ENCODE measurements at places on chromosomes 5 and 9.

DNA sequence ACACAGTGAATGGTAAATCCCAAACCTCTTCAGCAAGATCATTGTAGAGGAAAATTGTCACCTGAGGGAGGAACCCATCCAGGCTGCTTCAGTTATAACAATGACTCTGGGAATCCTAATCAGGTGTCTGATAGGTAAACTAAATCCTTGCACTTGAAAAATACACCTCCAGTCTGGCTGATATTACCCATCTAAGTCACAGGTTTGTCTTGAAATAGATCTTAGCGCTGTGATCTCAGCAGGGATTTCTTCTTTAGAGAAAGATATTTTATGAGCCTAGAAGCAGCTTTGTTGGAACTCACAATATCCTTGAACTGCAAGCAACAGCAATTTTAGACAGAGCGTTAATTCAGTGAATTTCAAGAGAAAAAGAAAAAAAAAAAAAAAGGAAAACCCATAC is 149.7 kb downstream of the SGCD start:
- no peak for DNase-seq

- no peak for DNase-seq
Measured at GRCh38 chr9:77903666-77904285, 127.8 kb downstream of the GNAQ start.

DNA sequence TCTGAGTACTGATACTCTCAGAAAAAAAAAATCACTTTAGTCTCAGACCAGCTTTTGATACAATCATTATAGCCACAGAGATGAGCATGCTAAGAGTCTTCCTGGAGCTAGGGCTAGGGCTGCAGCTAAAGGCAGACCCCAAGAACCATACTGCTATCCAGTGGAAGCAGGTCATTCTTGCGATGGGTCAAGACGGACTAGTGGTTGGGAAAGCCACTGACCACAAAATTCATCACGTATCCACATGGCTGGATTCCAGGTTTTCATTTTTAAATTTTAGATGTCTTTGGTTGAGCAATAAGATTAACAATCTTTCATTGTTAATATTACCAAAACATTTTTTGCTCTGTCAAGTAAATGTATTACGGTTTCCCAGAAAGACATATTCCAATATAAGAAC is 598.1 kb downstream of the DNAH5 start:
- no peak for DNase-seq

GRCh38 chr9:86733929-86734328 is 213.4 kb downstream of the GAS1 start:
- DNase-seq = no peak

DNA sequence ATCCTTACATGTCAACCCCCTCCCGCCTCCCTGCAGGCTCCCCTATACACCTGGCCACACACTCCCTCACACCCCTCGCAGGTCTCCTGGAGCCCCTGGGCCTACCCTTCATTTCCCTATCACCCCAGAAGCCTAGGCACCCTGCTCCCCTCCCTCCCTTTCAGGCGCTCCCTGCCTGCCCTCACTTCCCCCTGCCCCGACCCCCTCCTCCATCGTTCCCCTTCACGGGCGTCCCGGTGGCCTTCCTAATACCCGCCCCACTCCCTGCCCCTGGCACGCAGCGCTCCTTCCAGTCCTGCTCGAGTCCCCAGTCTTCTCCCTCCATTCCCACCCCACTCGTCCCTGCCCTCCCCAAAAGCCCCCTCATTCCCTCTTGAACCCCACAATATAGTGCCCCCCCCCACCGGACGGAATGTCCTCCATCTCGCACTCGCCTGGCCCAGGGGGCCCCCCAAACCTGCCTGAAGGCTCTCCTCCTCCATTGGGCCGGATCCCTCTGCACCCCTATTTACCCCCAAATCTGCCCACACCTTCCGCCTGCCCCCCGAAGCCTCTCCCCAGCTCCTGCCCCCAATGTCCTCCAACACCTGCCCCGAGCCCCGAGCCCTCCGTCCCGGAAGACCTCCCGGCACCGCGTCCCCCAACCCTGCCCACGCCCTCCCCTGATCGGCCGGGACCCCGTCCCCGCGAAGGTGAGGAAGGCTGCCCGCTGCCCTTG is 746 bp downstream of the STRBP start:
- no peak for DNase-seq

DNA sequence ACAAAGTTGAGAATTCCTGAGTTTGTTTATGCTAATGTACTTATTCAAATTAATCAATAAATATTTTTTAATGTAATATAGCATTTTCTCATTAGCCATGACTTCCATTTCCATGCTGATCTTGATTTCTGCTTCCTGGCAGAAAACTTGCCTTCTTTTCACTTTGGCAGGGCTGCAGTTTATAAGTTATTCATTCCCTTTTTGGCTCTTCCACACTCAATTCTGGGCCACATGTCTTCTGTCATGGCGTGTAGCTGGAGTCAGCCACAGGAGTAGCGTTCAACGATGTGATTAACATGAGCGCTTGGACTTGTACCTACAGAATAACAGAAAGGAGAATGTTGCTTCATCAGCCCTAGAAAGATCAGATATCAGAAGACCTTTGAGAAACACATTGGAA is 172.9 kb downstream of the CFAP90 start:
- no peak for DNase-seq

- no peak for DNase-seq
Measured at GRCh38 chr5:172678902-172679301, 37.8 kb downstream of the NEURL1B start.

GRCh38 chr5:141691286-141691866 is 9.3 kb upstream of the ARAP3 start:
- DNase-seq = no peak

All from NCI-H1694 treated with DMSO at 0.1 percent for 48 hours (cell line).